ENCODE measurements at places on chromosomes 16 and 17. TPM values are rescaled to one million over a fixed set of nuclear protein-coding genes. Genes with fewer than 3 reads are reported as not detected.

DNA sequence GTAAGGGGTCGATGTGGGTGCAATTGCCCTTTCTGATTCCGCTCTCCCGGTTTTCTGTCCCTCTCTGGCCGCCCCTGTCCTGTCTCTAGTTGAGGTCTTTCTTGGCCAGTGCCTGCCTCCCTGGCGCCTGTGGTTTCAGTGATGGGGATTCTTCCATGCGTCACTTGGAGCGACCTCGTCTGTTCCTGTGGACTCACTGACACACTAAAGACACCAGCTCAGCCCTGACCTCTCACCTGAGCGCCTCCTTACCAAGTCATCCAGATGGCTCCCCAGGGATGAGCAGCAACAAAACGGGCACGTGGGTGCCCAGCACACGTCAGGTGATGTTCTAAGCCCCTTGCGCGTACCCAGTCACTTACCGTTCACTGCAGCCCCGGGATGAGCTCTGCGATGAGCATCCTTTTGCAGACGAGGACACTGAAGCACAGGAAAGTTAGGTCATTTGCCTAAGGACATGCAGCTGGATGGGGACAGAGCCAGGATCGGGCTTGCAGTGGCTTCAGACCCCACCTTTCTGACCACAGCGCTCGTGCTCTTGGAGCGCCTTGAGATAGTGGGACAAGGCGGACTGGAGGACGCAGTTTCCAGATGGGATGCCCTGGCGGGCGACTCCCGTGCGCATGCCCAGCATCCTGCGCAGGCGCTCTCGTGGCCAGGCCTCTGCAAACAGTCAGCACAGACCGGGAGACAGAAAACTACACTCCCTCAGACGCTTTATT lies 11.5 kb upstream of the LGALS3BP start:
- DNase-seq: no peak

The SRCIN1 gene
- total RNA-seq: 21.4 TPM

DNA sequence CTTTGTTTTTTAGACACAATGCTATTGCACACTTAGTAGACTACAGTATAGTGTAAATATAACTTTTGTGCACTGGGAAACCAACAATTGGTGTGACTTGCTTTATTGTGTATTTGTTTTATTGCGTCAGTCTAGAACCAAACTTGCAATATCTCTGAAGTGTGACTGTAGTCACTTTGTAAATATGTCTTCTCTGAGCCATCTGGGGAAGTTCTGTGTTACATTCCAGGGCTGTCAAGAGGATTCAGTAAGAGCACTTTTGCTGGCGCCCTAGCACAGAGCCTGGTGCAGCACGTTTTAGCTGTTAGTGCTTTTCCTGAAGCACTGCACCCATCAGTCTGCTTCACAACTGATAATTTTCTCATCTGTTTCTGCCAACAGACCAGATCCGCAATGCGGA lies 73.2 kb downstream of the NT5M start:
- DNase-seq: no peak

DNA sequence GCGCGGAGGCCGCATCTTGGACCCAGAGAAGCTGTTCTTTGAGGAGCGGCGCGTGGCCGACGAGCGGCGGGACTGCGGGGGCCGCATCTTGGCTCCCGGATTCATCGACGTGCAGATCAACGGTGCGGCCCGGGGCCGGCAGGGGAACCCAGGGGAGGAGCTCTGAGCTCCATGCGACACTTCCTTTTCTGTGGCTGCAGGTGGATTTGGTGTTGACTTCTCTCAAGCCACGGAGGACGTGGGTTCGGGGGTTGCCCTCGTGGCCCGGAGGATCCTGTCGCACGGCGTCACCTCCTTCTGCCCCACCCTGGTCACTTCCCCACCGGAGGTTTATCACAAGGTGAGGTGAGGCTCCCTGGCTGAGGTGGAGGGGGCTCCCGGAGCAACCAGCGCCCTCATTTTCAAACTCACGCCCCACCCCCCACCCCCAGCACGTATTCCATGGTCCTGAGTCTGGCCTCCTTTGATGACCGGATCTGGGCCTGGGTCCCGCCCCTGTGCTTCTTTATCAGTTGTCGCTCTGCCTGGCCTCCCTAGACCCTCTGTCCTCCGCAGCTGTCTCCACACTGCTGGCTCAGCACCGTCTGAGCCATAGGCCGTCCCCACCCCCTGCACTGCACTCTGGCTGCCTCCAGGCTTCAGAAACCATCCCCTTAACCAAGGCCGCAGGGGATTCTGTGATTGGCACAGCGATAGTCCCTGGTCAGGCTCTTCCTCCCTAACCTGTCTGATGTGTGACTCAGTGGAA lies 787 bp downstream of the AMDHD2 start:
- no peak for DNase-seq

GRCh38 chr16:12617401-12617819 lies 186.3 kb downstream of the CPPED1 start:
- no peak for DNase-seq

The AOC2 gene
- total RNA-seq: 3.0 TPM

Data from mesothelial cell of epicardium (in vitro differentiated cells).